ENCODE measurements at places on chromosomes 12 and 14.
A peak's percentile ranks its signal among the peaks of the same experiment; 100 is the strongest.

DNA sequence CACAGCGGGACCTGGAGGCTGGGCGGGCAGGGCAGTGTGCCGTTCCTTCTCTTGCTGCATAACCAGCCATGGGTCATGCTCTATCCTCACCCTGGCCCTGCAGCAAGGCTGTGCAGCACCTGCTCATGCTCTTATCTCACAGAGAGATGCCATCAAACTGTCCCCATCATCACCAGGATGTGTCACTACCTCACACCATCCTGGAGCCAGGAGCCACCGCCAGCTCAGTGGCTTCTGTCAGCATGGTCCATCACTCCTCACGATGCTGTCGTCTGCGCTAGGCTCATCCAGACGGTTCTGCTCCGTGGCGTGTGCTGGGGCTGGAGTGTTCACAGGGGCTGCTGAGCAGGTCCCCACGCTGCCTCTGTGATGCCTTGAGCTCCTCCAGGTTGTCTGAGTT is 77.2 kb upstream of the DYNC1H1 start:
- no peak for DNase-seq

DNA sequence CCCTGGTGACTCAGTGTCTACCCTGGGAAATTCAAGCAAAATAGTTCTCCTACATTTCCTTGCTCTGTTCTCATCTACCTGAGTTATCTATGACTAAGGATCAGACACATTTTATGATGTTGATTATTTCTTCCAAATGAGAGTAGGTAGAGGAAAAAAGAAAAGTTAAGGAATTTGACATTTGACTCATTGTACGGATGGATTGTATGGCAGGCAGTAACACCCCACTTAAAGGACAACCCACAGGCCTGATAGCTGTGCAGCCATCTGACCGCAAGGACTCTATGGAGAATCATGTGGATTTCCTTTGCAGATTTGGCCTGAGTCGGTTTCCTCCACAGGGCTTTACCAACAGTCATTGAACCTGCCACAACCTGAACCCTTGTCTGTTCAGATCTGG is 540.3 kb downstream of the BCL11B start:
- no peak for DNase-seq

DNA sequence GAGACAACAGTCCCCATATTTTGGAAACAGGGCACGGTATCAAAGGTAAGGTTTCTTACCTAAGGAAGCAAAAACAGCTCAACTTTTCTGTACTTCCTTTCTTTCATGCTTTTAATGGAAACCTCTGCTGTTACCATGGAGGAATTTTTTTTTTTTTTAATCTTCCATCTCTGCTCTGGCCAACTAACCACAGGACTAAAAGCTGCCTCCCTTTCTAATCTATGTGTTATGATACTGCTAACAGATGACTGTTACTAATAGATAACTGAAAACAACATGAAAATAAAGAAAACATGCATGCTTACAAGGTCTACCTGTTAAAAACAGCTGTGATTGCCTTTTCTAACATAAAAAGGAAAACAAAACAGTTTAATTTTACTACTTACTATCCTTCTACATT is 168.4 kb downstream of the SOX5 start:
- DNase-seq: no peak

GRCh38 chr14:102591372-102591943 is 991 bp upstream of the RCOR1 start:
- peak; percentile 53 for DNase-seq

- no peak for DNase-seq
Measured at GRCh38 chr12:42992826-42993225, 403.3 kb upstream of the PRICKLE1 start.

DNA sequence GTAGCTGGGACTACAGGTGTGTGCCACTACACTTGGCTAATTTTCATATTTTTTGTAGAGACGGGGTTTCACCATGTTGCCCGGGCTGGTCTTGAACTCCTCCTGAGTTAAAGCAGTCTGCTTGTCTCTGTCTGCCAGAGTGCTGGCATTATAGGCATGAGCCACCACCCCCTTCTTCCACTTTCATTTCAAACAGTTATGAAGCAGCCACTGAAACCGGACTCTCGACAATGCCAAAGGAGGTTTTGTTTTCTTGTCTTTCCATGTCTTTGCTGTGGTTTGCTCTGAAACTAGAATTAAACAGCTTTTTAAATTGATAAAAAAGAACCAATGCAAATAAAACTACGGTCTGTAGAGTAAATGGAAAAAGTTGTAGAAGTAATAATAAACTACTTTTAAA is 30.4 kb downstream of the RAP1B start:
- DNase-seq: no peak

DNA sequence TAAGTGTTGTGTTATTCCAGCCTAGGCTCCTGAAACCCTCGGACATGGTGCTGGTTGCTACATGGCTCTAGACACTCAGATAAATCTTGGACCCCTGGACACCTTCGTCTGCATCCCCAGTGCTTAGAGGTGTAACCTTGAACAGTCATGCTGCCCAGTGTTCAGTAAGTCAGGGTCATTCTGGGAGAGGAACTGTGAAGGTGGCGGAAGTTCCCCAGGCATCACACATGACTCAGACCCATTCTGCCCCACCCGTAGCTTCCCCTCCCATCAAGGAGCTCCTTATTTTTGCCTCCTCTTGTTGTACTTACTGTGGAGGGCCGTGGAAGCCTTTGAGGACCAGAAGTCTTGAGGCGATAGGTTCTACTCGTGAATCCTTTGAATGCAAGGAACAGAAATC is 18.1 kb upstream of the SSPN start:
- no peak for DNase-seq

DNA sequence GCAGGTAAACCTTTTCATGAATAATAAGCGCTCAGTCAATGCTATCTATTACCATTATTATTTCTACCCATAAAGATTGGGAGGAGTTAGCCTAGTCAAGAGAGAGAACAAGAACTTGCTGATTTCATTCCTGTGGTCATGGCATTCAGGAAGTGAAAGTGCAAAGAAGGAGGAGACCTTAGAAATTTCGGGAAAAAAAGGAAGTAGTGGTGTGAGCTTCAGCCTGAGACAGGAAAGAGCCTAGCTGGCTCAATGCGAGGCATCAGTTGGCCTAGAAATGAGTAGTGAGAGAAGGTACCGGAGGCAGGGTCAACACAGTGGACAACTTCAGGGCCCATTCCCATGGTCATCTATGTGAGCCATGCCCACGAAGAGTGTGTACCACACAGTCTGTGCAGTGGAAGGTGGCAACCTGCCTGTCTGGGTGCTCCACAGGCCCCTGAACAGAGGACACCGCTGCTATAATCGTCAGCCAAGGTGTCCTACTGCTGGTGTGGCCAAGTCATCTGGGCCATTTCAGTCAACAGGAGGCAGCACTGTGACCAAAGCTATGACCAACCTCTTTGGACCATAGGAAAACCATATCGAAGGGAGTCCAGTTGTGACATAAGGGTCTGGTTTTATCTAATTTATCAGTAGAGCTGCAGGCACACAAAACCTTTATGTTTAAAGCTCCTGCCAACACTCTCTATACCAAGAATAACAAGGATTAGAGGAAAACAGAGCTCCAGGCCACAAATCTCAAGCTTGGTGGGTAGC is 16.2 kb upstream of the STON2 start:
- DNase-seq: no peak

- no peak for DNase-seq
Measured at GRCh38 chr12:131072451-131073230, 118.9 kb downstream of the ADGRD1 start.

DNA sequence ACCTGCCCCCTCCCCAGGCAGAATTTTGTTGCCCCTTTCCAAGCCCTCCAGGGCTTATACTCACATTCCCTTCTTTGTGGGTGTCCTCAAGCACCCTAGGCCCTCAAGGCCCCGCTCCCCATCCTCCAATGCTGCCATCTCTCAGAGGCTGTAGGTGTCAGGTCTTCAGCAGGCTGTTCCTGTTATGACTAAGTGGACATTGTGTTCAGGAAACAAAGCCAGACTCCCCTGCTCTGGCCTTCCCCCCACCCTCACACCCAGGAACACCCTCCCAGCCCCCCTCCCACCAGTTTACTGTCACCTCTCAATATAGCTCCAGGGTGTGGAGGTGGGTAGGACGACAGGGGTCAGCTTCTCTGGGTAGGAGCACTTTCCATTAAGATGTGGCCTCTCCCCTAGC is 1.4 kb upstream of the MYH6 start:
- DNase-seq: no peak

DNA sequence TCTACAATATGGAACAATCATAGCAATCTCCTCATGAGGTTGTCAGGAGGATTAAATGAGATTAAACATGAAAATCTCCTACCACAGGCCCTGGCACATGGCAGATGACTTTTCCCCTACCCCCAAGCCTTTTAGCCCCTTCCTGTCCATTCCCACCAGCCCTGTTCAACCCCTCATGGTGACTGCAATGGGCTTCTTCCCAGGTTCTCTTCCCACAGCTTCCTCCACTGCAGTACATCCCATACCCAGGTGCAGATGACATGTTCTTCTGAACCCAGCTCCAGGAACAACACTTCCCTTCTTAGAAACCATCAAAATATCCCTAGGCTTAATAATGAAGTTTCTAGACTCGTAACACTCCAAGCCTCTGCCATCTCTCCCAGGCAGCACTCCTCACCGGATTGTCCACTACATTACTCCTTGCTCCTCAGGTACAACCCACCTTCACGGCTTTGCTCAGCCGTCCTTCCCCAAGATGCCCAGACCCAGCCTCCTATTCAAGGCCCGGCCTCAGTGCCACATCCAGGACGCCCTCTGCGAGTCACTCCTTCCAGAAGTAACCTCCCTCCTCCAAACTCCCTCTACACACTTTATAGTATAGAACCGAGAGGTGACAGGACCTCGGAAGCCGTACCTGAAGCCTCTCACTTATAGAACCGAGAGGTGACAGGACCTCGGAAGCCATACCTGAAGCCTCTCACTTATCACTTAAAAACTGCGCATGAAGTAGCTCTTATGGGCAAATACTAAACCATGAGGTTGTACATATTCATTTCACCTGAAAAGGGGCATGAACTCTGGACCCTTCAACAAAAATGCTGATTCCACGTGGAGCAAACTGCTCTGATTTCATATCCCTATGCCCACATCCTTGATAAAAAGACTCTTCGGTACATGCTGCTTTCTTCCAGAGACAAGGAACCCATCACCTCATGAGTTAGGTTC is 1.5 kb downstream of the CRACR2A start:
- no peak for DNase-seq
